ENCODE measurements at places on chromosomes 6 and 20.

DNA sequence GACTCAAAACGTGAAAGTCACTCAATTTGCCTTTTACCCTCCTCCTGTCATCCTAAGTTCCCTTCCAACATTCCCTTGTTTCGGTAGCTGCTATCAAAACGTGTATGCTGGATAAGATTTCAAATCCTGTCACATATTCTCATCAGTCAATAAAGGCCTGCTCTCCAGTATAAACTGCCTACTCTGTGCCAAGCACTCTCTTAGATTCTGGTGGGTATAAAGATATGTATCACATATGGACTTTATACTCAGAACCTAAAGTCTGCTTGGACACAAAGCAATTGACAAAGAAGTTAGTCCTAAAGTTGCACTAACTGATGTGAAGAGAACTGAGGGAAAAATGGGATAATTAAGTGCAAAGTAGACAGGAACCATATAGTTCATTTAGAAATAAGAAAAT is 476.6 kb upstream of the MARCKS start:
- DNase-seq = no peak

DNA sequence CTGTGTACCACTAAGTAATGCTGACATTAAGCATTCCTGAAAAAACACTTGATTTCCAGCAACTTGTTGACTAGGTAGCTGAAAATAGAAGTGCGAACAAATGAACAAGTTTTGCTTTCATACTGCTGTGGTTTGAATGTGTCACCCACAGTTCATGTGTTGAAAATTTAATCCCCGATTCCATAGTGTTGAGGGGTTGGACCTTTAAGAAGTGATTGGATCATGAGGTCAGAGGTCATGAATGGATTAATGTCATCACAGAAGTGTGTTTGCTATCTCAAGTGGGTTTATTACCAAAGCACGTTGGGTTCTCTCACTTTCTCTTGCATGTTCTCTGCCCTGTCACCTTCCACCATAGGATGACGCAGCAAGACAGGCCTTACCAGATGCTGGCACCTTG is 568.5 kb downstream of the UTRN start:
- DNase-seq = no peak

DNA sequence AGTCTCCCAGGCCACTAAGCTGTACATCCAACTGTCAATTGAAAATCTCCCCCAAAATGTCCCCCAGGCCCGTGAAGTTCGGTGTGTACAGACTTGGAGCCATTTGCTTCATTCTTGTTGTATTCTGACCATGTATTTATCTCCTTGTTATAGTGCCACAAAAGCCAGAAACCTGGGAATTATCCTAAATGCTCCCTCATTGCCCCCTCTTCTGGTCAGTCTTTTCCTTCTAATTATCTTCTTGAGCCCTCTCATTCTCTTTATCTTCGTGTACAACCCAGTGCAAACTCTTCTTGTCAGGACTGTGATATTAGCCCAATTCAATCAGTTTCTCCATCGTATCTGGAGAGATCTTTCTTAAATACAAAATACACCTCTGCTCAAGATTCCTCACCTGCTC is 64.7 kb downstream of the RFX6 start:
- no peak for DNase-seq

DNA sequence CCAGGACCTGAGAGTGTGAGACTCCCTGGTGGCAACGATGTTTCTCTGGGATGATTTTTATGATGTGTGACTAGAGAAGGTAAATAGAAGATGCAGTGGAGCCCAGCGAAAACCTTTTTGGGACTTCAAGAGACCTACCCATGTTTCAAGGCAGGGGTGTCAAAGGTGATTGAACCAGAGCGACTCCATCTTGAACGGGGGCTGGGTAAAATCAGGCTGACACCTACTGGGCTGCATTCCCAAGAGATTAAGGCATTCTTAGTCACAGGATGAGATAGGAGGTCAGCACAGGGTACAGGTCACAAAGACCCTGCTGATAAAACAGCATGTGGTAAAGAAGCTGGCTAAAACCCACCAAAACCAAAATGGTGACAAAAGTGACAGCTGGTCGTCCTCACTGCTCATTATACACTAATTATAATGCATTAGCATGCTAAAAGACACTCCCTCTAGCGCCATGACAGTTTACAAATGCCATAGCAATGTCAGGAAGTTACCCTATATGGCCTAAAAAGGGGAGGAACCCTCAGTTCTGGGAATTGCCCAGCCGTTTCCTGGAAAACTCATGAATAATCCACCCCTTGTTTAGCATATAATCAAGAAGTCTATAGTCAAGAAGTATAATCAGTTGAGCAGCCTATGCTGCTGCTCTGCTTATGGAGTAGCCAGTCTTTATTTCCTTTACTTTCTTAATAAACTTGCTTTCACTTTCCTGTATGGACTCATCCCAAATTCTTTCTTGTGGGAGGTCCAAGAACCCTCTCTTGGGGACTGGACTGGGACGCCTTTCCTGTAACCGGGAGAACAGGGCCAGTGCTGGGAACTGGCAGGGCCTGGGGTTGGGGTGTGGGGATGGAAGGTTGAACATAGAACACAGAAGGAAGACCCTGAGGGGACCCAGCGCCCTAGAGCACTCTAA is 526.4 kb downstream of the QKI start:
- DNase-seq = no peak

GRCh38 chr6:155221086-155221485 is 42.7 kb upstream of the CLDN20 start:
- DNase-seq = no peak

DNA sequence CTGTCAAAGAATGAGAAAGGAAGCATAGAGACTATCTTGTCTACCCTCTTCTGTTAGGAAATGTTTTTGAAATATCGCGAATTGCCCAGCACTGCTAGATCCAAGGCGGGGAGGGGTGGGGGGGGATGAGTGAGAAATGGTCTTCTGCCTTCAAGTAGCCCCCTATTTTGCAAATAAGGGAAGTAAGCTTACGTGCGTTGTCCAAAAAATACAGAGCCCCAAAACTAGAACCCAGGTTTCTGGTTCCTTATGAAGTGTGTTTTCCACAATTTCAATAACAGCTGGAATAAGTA is 923 bp upstream of the ILRUN start:
- DNase-seq = no peak

GRCh38 chr6:39166189-39166911 is 51.4 kb upstream of the SAYSD1 start:
- DNase-seq = peak; percentile 75

DNA sequence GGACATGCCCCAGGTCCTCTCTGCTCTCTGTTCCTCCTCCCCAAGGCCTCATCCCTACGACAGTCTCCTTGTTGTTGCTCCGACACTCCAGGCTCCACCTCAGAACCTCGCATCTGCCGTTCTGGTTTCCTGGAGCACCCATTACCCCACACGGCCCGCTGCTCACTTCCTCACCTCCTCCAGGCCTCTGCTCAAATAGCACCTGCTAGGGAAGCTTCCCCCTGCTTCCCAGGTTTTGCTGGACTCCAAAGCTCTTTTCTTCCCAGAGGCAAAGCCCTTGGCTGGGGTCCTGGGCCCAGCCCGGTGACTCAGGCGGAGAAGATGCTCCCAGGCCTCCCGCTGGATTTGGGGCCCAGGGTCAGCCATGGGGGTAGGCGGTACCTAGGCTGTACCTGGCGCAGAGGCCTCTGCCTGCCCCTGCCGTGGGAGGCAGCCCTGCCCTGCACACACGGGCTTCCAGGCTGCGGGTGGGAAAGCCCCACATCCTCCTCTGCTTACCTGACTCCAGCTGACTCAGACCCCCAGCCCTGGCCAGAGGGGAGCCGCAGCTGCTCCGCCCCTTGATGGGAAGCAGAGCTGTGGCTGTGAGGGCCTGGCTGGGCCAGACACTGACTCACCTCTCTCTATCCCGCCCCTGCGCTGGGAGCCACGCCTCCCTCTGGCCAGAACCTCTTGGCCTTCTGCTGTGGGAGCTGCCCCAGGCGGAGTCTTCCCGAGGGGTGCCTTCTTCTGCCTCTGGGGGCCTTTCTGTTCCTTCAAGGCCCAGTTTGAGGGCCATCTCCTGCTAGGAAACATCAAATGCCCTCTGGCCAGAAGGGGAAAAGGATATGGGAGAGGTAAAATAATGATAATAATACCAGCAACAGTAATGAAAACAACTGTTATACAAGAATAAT is 130.5 kb downstream of the CEBPB start:
- DNase-seq = no peak

DNA sequence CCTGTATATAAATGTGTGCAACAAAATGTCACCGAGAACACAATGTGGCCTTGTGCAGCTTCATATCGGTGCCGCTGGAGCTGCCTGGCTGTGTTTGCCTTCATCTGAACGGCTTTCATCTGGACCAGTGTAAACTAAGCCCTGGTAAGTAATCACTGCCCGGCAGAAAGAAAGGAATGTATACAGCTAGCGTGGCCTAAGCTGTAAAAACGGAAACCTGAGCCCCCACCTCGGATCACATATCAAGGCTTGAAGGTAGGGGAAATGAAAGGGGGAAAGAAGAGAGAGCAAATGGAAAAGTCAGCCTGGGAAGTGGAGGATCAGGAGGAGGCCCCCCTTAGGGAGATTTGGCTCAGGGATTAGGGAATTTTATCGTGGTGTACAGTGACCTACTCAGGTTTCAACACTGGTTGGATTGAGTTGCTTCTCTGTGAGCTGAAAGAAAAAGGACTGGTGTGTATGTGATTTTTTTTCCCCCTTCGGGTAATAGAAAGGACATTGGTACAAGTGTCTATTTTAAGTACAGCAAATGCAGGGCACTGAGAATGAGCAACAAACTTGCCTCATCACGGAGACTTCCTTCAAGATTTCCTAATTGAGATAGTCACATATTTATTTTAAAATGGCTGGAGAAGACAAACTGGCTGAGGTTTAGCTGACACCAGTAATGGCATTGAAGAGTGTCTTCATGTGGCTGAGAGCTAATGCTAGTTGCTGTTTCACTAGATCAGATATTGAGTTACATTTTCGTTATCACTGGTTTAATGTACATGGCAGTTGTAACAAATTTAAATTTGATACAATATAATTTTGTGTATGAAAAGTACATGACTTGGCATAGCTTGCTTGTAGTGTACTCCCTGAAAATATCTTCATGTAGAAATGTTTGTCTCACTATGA is 3.5 kb downstream of the SOBP start:
- no peak for DNase-seq

GRCh38 chr20:33339515-33340058 is 56.6 kb downstream of the BPIFB1 start:
- no peak for DNase-seq

DNA sequence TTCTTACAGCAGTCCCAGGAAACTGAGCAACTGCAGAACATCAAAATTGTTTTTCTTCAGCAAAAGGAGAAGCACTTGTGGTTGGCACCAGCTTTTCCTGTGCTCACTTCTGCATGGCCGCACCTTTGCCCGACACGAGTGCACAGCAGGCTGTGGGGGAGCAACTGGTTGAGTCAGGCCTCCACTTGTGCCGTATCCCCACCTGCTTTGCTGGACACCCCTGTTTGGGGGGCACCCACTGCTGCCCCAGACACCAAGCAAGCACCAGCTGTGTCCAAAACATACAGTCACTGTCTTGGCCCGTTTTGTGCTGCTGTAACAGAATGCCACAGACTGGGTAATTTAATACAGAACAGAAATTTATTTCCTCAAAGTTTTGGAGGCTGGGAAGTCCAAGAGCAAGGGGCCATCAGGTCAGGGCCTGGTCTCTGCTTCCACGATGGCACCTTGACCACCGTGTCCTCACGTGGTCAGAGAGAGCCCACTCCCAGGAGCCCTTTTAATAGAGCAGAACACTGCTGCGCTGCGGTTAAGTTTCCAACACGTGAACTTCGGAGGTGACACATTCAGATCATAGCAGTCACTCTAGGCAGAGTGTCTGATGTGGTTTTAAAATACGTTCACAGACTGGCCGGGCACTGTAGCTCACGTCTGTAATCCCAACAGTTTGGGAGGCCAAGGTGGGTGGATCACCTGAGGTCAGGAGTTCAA is 8.7 kb upstream of the GMEB2 start:
- peak; percentile 64 for DNase-seq

DNA sequence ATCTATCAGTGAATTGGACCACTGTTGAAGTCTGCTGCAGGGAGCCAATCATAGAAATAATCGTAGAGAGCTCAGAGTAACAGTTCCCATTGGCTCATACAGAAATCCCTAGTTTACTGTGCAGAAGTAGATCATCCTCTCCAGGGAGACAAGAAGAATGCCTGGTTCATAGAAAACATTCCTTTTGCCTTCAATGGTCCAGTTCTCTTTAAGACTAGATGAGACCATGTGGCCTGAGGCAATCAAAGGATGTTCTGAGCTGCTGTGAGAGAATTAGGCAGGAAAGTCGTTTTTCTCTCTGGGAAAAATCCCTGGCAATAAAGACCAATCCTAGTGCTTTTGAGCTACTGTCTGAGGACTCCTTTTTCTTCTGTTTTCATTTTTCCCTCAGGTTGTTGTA is 208.4 kb downstream of the CENPW start:
- DNase-seq = no peak

DNA sequence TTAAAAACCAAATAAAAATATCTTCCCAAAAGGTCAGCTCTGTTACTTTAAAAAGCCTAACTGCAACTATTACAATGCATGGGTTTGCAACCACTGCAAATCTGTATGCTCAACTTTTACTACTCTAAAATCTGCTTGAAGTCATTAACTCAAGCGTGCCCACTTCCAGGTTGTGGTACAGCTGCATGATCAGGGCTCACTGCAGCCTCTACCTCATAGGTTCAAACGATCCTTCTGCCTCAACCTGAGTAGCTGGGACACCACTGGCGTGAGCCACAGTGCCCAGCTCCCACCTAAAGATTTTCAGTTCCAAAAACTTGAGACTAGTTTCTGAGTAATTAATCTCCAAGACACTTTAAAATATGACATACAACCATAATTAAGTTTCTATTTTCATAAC is 8.2 kb downstream of the DIDO1 start:
- peak; percentile 20 for DNase-seq

DNA sequence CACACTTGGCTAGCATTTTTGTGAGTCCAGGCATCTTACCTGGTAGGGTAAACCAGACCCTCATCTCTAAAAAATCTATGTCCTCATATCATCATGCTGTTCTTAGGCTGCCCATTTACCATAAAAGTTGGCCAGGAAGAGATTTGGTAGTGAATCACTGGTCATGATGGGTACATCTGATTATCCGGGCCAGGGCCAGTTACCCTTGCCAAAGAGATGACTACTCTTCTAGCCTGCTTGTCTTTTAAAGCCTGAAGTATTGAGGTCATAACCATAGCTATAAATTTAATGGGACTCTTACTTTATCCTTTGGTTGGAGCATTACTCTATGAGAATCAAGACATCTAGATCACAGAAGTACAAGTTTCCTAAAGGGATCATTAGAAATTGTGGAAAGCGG is 276.8 kb downstream of the TENT5A start:
- no peak for DNase-seq

DNA sequence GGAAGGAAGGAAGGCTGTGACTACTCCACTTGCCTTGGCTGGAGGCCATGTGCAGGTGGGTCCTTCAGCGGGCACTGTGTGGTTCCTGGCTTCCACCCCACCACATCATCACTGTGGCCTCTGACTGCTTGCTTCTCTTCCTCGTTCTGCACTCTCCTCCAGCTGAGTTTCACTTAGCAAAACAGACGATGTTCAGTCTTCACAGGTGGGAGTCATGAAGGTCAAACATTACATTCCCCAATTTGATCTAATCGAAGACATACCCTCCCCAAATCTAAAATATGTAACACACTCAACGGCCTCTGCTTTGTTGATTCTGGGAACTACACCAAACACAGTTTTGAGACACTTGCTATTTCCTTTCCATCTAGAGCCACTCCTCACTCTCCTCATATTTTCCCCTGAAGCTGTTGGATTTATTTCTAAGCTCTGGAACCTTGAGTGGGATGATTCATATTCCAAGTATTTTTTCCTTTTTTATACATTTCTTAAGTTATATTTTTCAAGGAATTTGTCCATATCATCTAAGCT is 132.5 kb upstream of the FOXA2 start:
- no peak for DNase-seq

GRCh38 chr6:10861086-10861485 is 20.8 kb downstream of the GCM2 start:
- DNase-seq = no peak

All from stimulated activated naive CD4-positive, alpha-beta T cell treated with Interleukin-2 at 50 U/mL for 16 hours (primary cell).